ENCODE measurements at places on chromosomes 3 and 15.
A peak's percentile ranks its signal among the peaks of the same experiment; 100 is the strongest.

GRCh38 chr3:16349986-16350596, 85.1 kb downstream of the OXNAD1 start:
- DNase-seq, result peak; percentile 80

DNA sequence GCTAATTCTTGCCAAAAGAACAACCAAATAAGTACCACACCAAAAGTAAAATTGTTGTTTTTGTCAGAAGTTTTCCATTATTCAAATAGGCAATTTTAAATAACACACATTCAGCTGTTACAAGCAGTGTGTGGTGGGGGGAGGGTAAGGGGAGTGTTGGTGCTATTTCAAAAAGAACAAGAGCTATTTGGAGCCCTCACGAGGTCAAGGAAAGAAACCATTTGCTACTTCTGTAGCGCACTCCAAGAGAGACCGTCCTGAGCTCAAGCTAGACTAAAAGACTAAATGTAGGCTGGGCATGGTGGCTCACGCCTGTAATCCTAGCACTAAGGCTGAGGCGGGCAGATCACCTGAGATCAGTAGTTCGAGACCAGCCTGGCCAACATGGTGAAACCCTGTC, 21.2 kb upstream of the IGF2BP2 start:
- no peak for DNase-seq

GRCh38 chr3:115100806-115101205, 46.3 kb downstream of the ZBTB20 start:
- DNase-seq, result no peak

GRCh38 chr15:27059610-27060202, 88.7 kb downstream of the GABRG3 start:
- DNase-seq, result peak; percentile 30

DNA sequence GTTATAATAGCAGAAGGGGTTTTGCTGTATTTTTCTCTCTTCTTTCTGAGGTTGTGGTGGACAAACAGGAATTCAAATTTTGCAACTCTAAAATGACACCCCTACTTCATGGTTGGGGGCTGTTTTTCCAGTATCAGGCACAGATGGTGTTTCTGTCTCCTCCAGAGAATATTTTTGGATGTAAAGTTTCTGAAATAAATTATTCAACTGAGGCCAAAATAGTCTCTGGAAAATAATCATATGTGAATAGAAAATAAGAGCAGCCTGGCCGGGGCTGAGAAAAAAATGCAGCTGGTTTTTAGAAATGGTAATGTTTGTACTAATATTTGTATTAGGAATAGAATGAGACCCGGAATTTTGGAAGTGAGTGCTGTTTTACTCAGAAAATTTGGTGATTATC, 121.3 kb upstream of the ADAMTS9 start:
- DNase-seq, result no peak
